Activated naive CD4-positive, alpha-beta T cell treated with anti-CD3 and anti-CD28 coated beads, Interleukin-2, amount 10 ng/mL, durations not matched to agents 7 days and 5 days (primary cell): ENCODE measurements at places on chromosomes 7 and 10.

- DNase-seq, result no peak
Observed at GRCh38 chr7:107580716-107581383, 804 bp downstream of the BCAP29 start.

- DNase-seq, result no peak
Observed at GRCh38 chr7:74584160-74584954, 73.2 kb upstream of the GTF2I start.

GRCh38 chr7:112067200-112067599 lies 139.0 kb downstream of the DOCK4 start:
- no peak for DNase-seq

- DNase-seq, result no peak
Observed at GRCh38 chr10:84838851-84839250, 510.5 kb downstream of the CCSER2 start.

DNA sequence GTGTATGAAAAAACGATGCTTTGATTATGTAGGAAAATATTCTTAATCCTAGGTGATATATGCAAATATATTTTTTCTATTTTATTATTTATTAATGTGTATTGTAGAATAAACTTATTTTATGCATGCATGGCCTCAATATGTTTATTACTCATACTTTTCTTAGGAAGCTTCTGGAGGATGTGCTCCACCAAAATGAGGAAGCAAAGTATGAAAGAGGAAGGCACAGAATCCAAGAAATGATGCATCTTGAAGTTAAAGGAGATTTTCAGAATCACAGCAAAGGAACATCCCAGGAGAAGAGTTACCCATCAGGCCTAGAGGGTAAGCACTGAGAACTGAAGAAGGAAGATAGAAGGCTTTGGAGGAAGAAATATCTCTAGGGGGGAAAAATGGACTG lies 35.0 kb upstream of the MRPS16 start:
- no peak for DNase-seq

GRCh38 chr7:156499247-156499881 lies 141.2 kb upstream of the RNF32 start:
- no peak for DNase-seq

DNA sequence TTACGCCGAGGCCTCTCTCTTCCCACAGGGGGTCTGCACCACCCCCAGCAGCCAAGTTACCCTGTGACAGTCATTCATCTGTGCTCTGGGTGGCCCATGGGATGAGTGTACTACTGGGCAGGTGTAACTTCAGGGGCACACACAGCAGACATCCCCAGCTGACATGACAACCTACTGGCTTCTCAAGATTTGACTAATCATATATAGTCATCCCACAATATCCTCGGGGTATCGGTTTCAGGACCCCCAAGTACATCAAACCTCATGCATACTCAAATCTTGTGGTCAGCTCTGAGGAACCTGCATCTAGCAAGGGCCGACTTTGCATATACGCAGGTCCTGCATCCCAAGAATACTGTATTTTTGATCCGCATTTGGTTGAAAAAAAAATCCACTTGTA lies 336.9 kb upstream of the C7orf33 start:
- DNase-seq, result no peak

DNA sequence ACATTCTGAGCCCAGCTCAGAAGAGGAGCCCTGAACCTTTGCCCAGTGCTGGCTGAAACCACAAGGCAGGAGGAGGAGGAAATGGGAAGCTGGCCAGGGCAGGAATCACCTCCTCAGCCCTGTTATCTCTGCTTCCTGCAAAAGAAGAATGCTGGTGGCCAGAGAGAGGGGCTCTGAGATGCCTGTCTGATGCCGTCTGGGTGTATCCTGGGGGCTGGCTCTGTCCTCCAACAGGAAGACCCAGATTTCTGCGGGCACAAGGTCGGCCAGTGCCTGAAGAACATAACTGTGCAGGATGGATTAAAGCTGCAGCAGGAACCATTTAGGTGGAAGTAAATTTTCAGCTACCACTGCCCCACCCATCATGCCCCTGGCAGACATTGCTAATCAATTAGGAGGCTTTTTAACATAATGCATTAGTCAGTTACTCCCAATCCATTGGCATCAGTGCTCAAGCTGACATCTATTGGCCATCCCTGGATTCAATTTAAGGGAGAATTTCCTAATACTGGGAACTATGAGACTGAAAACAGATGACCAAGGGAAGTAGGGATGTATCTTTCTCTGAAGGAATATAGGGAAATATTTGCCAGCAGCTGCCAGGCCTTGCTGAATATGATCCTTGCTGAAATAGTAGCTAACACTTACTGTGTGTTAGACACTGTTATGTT lies 67.7 kb downstream of the COL13A1 start:
- DNase-seq, result no peak

DNA sequence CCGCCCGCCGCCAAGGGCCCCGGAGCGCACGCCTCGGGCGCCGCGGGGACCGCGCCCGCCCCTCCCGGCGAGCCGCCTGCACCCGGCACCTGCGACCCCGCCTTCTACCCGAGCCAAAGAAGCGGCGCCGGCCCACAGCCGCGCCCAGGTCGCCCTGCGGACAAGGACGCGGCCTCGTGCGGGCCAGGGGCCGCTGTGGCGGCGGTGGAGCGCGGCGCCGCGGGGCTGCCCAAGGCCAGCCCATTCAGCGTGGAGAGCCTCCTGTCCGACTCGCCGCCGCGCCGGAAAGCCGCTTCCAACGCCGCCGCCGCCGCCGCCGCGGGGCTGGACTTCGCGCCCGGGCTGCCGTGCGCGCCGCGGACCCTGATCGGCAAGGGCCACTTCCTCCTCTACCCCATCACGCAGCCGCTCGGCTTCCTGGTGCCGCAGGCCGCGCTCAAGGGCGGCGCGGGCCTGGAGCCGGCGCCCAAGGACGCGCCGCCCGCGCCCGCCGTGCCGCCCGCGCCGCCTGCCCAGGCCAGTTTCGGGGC lies 3.5 kb downstream of the UNCX start:
- DNase-seq, result no peak

- peak; percentile 31 for DNase-seq
Observed at GRCh38 chr10:84026821-84027257, 112.5 kb upstream of the GHITM start.

- DNase-seq, result no peak
Observed at GRCh38 chr7:16212032-16212431, 209.3 kb downstream of the CRPPA start.

GRCh38 chr10:115107830-115108229 lies 14.7 kb downstream of the ATRNL1 start:
- no peak for DNase-seq

GRCh38 chr10:10551596-10552301 lies 465.9 kb upstream of the CELF2 start:
- DNase-seq, result no peak

DNA sequence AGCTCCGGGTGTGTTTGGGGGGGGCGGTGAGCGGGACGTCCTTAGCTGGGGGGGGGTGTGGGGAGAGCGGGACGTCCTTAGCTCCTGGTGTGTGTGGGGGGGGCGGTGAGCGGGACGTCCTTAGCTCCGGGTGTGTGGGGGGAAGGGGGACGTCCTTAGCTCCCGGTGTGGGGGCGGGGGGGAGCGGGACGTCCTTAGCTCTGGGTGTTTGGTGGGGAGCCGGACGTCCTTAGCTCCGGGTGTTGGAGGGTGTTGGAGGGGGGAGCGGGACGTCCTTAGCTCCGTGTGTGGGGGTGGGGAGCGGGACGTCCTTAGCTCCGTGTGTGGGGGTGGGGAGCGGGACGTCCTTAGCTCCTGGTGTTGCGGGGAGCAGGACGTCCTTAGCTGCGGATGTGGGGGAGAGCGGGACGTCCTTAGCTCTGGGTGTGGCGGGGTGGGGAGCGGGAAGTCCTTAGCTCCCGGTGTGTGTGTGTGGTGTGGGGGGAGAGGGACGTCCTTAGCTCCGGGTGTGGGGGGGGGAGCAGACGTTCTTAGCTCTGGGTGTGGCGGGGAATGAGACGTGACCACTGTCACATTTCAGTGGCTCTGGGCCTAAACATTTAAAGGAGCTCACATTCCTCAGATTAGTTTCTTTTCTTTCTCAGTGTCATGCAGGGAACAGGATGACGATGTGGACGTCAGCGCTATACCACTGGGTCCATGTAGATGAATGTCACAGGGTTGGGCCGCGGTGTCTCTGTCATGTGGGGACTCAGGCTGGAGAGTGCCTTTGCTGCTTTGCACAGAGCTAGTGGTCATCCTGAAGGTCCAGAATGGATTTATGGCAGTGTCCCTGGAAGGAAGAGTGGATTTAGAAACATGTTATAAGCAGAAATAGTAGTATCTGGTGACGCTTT lies 7.5 kb downstream of the DYNC2I1 start:
- peak; percentile 72 for DNase-seq

DNA sequence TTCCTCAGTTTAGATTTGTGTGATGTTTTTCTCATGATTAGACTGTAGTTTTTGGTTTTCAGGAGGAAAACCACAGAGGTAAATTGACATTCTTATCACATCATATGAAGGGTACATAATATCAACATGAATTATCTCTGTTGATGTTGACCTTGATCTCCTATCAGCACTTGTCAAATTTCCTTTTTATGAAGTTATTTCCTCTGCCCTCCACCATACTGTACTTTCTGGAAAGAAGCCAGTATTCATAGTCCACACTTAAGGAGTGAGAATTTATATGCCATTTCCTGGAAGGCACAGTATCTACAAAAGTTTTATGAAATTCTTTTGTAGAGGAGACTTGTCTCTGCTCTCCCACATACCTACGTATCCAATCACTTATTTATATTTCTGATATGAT lies 807.2 kb upstream of the MBL2 start:
- DNase-seq, result no peak

DNA sequence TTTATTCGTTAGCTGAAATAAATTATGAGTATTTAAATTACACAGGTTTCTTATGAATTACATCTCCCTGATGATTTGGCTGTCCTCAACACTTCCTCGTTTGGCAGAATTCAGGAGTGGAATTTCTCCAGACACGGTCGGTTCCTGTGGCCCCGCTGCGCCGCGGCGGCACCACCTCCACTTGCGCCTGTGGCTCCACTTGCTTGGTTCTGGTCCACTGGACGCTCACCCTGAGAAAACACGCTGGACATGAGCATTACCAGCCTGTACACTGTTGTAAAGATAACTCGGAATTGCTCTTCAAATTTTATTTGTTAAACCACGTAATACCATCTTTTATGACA lies 85.3 kb downstream of the ZNF33B start:
- no peak for DNase-seq

DNA sequence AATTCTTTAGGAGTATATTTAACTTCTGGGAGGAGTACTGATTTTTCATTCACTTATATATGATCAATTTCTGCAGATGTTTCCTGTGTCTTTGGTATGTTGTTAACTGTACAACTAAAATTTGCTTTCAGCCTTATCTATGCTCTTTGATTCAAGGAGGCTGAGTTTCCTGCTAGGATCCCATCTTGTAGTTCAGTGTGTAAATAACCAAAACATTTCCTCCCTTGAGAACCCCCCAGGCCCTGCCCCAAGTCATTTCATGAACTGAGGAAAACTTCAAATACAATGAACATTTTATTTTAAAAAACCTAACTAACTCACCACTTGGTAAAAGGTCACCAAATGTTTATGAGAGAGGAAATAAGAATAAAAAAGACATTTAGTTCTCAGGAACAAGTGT lies 55.5 kb downstream of the VWA2 start:
- DNase-seq, result no peak

- no peak for DNase-seq
Observed at GRCh38 chr10:114867365-114867764, 45.8 kb downstream of the FHIP2A start.

DNA sequence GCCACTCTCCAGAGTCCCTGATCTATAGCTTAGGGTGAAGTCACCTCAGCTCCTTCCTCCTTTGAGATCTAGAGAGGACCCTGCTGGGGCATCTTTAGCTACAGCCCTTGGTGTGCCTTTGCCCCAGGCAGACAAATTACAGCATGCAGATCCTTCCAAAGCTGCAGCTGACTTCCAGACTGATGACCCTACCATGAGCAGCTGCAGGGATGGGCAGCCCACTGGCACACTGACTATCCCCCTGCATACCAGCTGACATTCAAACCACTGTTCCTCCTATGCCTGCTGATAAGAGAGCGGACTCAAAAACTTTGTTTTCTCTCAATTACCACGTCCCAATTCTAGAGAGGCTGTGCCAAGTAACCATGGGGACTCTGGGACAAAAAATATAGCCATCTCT lies 70.6 kb downstream of the COL13A1 start:
- no peak for DNase-seq

DNA sequence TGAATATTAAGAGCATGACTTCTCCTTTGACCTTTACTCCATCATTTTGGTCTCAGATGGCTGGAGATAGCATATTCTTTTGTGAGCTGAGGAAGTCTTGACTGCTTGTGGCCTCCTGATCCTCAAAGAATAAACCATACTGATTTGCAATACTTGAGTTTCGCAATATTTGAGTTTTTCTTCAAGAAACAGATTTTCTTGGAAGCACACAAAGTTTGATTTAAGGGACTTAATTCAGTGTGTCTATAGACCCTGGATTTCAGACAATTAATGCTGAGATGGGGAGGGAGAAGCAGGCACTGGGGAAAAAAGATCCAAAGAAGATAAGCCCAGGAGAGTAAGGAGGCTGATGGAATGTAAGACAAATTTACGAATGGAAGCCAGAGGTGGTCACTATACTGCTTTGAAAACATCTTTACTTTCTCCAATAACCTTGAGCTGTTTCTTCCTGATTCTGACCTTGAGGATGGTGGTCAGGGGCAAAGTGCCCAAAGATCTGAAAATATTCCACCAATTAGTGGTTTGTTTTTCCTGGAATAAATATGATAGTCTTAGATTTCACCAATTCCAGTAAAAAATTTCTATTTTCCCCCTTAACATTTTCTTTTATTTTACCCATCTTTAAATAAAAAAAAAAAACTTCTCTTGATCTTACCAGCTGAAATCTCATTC lies 7.5 kb downstream of the EPDR1 start:
- DNase-seq, result no peak

- no peak for DNase-seq
Observed at GRCh38 chr10:77832238-77832637, 94.3 kb downstream of the DLG5 start.

DNA sequence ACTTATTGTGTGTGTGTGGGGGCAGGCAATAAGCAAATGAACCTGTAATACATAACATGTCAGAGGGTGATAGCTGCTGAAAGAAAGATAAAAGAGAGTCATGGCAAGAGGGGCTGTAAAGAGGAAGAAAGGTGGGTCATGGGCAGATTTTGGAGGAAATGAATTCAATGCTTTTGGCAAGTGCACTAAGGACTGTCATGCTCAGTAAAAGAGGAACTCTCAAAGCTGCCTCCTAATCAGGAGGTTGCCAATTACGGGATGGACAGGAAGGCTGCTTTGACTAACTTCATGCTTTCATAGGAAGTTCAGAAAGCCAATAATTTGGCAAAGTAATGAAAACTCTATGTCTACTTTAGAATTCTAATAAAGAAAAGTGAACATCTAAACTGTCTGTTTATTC lies 401.2 kb downstream of the SH2D4B start:
- no peak for DNase-seq

GRCh38 chr10:69209787-69210484 lies 10.2 kb upstream of the HKDC1 start:
- no peak for DNase-seq
